ENCODE measurements at places on chromosomes 11 and 22. TPM values are rescaled to one million over a fixed set of nuclear protein-coding genes. Genes with fewer than 3 reads are reported as not detected.

OR51E1 gene
- not detected for total RNA-seq

MRGPRX4 gene
- not detected for total RNA-seq

PANX2 gene
- 1.0 TPM for total RNA-seq

OR52A1 gene
- total RNA-seq: not detected

OR4D5 gene
- total RNA-seq: not detected

TECTA gene
- total RNA-seq: 0.83 TPM

APOBEC3B gene
- 0.50 TPM for total RNA-seq
